ENCODE measurements at places on chromosomes 13 and 19. TPM values are rescaled to one million over a fixed set of nuclear protein-coding genes. Genes with fewer than 3 reads are reported as not detected.

ZFR2 gene
- 0.41 TPM for total RNA-seq

TNFSF13B gene
- total RNA-seq = 7.9 TPM

CXCL17 gene
- 0.23 TPM for total RNA-seq

XRCC1 gene
- total RNA-seq = 22.9 TPM

TEX30 gene
- 9.8 TPM for total RNA-seq

BRCA2 gene
- 6.4 TPM for total RNA-seq

UNC13A gene
- 0.41 TPM for total RNA-seq

ZNF468 gene
- total RNA-seq = 36.3 TPM

TCF3 gene
- total RNA-seq = 80.4 TPM

OR10H1 gene
- not detected for total RNA-seq

TTC9B gene
- total RNA-seq = not detected

ZNF491 gene
- total RNA-seq = 3.8 TPM
